ENCODE measurements at places on chromosomes 1 and 21. TPM values are rescaled to one million over a fixed set of nuclear protein-coding genes. Genes with fewer than 3 reads are reported as not detected.

PRR9 gene
- total RNA-seq: 2.0 TPM

TSSK3 gene
- not detected for total RNA-seq

DNAH14 gene
- total RNA-seq: 21.5 TPM

CASP9 gene
- 6.2 TPM for total RNA-seq

DNA sequence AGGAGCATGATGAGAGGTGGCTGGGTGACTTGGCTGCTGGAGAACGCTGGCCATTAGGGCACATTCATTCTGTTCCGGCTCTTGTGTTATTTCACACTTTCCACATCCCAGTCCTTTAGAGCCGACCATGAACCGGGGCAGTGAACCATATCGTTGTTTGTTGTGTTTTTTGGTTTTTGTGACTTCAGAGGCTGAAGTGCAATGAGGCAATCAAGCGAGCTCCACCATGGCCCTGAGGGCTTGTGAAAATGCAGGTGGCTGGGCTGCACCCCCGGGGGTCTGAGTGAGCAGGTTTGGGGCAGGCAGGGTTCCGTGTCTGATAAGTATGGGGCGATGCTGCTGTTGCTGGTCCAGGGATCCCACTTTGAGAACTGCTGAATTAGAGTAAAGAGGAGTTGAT lies 23.7 kb downstream of the ABCG1 start:
- DNase-seq: no peak

S100A7 gene
- not detected for total RNA-seq

KRTAP12-2 gene
- not detected for total RNA-seq

GRCh38 chr1:229993060-229993459 lies 74.0 kb upstream of the GALNT2 start:
- DNase-seq: no peak

- DNase-seq: no peak
Measured at GRCh38 chr1:243921111-243921510, 71.1 kb upstream of the AKT3 start.

- no peak for DNase-seq
Measured at GRCh38 chr1:59601811-59602210, 212.9 kb upstream of the HOOK1 start.

DNA sequence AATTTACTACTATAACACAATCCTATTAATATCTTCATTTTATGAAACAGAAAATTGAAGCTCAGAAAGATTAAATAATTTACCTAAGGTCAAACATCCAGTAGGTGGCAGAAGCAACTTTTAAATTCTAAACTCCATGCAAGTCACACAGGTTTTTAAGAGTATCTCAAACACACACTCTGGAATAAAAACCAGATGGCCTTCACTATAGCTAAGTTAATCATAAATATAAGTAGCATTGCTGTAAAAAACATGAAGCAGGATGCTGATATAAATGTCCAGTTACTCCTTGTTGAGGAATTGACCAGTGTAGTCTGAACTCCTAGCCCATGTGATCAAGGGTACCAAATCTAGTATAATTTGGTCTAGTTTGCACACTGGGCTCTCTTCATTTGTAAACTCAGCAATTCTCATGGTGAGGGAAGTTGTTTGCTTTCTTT lies 9.4 kb upstream of the FMO3 start:
- peak; percentile 18 for DNase-seq

TEX38 gene
- not detected for total RNA-seq

GRCh38 chr1:56774067-56774609 lies 45.1 kb downstream of the FYB2 start:
- peak; percentile 9 for DNase-seq

GRCh38 chr1:170978371-170978910 lies 43.1 kb downstream of the MROH9 start:
- no peak for DNase-seq

GRCh38 chr1:88800382-88801051 lies 90.8 kb downstream of the GTF2B start:
- peak; percentile 52 for DNase-seq

- no peak for DNase-seq
Measured at GRCh38 chr1:53065391-53065790, 3.4 kb downstream of the PODN start.

ERO1B gene
- 2.6 TPM for total RNA-seq

DNA sequence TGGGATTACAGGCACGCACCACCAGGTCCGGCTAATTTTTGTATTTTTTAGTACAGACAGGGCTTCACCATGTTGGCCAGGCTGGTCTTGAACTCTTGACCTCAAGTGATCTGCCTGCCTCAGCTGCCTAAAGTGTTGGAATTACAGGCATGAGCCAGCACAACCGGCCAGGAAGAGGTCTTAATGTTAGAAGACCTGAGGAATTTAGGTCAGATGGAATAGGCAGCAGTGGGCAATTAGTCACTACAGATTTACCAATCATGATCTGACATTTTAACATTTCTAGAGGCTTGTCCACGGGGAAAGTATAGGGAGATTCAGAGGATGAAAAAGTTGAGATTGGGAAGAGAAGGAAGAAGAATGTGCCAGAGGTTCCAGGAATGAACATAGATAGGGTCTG lies 8.9 kb upstream of the APP start:
- no peak for DNase-seq

DNA sequence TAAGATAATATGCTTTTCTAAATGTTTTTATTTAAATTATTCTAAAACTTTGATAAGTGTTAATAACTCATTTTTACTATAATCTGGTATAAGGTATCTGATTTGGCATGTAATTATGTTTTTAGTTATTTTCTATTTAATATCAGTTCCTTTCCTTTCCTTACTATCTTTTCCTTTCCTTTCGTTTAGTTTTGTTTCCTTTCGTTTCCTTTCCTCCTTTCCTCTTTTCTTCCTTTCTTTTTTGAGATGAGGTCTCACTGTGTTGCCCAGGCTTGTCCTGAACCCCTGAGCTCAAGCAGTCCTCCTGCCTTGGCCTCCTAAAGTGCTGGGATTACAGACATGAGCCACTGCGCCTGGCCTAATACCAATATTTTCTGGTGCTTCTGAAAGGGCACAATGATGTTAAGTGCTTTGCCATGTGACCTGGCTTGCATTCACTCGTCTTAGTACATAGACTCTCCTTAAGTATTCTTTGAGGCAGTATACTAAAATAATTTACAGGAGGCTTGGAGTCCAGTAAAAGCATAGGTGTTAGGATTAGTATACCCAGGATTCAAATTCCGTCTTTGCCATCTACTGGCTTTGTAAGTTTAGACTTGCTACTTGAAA lies 18.7 kb downstream of the MIER1 start:
- no peak for DNase-seq

GBP3 gene
- 21.8 TPM for total RNA-seq

- no peak for DNase-seq
Measured at GRCh38 chr21:41897047-41897669, 18.0 kb upstream of the PRDM15 start.

PCSK9 gene
- 0.03 TPM for total RNA-seq

DNA sequence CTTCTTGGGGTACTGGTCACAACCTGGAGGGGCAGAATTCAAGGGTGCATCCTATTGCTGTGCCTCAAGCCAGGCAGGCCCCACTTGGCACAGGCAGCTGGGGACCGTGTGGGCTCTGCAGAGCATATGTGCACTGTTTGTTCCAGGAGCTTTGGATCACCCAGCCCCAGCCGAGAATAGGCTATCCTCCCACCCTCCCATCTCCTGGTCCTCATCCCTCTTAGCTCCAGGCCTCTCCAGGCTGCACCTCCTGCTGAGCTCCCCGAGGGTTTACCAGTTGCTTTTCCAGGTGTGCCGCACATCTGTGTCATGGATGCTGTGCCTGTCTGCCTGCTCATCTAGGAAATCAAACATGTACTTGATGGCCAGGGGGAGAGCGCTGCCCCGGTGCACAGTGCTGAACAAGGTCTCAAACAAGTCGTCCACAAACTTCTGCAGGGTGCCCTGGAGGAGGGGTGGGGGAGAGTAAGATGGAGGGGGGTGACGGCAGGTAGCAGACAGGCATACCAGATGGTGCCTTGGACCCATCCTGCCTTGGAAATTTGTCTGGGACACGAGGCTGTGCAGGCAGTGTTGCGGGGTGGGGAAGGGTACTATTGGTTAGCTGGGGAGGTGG lies 120.5 kb upstream of the CD34 start:
- no peak for DNase-seq

INAVA gene
- total RNA-seq: not detected

ACADM gene
- 45.4 TPM for total RNA-seq

DNA sequence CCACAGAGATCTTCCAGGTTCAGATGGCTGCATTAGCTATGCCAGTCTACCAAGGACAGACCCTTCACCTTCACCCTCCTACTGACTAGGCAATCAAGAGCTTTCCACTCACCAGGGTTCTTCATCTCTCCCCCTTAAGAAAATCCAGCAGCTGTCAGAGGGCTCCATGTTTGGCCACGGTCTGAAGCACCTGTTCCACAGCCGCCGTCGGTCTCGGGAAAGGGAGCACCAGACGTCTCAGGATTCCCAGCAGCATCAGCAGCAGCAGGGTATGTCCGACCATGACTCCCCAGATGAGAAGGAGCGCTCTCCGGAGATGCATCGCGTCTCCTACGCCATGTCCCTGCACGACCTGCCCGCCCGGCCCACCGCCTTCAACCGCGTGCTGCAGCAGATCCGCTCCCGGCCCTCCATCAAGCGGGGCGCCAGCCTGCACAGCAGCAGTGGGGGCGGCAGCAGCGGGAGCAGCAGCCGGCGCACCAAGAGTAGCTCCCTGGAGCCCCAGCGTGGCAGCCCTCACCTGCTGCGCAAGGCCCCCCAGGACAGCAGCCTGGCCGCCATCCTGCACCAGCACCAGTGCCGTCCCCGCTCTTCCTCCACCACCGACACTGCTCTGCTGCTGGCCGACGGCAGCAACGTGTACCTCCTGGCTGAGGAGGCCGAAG lies 13.8 kb downstream of the TMCC2 start:
- no peak for DNase-seq

CELA2A gene
- total RNA-seq: not detected

GRCh38 chr1:17762313-17762712 lies 7.2 kb downstream of the ACTL8 start:
- DNase-seq: no peak

- DNase-seq: no peak
Measured at GRCh38 chr1:203624341-203624712, 2.3 kb upstream of the ATP2B4 start.

DNA sequence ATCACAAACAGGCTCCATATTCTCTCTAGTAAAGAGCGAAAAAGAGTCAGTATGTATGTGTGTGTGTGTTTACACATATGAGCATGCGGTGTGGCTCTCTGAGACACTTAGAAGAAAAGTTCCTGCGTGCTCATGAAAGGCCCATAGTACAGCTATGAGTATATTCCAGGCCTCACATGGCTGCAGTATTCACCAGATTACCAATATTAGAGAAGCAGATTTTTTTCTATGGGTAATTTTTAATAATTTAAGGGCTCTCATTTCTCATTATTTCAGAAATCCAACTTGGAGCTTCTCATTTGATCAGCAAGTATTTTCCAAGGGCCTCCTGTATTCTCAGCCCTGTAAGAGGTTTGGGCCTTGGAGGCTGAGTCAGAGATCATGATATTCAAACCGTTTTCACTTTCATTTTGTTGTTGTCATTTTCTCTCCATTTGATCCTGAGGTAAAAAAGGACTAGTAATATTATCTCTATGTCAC lies 232.9 kb upstream of the SGIP1 start:
- peak; percentile 60 for DNase-seq

GRCh38 chr1:163161841-163162240 lies 40.9 kb downstream of the RGS5 start:
- no peak for DNase-seq

Data from HT1080 (cell line).